ENCODE measurements at places on chromosomes 12 and 14.

DNA sequence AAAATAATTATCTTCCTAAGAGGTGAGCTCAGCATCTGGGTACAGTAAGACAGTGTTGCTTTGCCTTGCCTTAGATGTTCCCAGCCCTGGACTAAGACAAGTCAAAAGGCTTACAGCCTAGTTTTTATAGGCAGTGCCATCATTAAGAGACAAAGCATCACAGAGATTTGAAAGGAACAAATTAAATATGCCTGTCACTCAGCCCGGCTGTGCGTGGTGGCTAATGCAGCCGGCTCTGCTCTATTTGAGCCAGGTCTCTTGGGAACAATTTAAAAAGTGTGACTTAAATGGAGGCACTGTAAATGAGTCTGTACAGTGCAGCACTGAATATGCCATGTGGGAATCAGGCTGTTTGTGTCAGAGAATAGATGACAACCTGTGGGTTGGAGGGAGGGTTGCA lies 1687.4 kb upstream of the FLRT2 start:
- DNase-seq = no peak

- no peak for DNase-seq
Observed at GRCh38 chr12:85310456-85311076, 30.5 kb downstream of the ALX1 start.

DNA sequence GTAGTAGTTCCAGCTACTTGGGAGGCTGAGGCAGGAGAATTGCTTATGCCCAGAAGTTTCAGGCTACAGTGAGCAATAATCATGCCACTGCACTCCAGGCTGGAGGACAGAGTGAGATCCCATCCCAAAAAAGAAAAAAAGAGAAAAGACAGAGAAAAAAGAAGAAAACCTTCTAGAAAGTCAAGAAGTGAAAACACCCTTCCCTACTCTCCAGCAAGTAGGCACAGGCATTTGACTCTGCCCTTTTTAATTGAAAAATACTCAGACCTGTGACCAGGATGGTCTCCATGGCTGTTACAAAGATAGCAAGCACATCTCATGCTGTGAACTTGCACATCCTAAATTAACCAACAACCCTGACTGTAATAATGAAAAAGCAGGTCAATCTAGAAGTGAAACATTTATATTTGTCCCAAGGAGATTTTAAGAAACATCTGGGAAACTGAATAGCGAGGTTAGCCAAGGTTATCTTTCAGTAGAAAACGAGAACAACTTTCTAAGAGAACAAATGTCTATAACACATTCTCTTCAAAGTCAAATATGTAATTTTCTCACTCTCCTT lies 2.0 kb downstream of the TMTC1 start:
- DNase-seq = no peak

DNA sequence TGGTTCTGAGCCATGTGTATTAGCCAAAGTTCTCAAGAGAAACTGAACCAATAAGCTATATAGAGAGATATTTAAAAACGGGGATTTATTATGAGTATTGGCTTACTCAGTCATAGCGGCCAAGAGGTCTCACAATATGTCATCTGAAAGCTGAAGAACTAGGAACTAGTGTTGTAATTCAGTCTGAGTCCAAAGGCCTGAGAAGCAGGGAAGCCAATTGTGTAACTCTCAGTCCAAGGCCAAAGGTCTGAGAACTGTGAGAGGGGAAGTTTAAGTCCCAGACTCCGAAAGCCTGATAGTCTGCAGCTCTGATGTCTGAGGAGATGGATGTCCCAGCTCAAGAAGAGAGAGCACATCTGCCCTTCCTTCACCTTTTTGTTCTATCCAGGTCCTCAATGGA lies 344.8 kb upstream of the USP15 start:
- DNase-seq = no peak

DNA sequence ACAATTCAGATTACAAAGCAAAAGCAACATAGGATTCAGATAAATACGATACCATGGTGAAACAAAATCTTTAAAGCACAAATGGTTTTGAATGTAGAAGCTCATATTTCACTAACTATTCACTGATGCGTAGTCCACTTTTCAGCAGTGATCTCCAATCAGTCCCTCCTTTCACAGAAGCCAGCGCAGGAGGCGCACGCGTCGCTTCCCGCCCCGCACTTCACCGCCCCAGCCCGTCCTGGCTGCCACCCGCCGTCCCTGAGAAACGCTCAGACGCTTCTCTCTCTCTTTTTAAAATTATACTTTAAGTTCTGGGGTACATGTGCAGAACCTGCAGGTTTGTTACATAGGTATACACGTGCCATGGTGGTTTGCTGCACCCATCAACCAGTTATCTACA lies 19.8 kb upstream of the CHFR start:
- DNase-seq = no peak

Measured in CD4-positive, alpha-beta memory T cell (primary cell).